NCI-H69 (cell line): ENCODE measurements at places on chromosomes 2 and 18.

GRCh38 chr2:189249901-189250300, 70.3 kb upstream of the COL5A2 start:
- no peak for DNase-seq

DNA sequence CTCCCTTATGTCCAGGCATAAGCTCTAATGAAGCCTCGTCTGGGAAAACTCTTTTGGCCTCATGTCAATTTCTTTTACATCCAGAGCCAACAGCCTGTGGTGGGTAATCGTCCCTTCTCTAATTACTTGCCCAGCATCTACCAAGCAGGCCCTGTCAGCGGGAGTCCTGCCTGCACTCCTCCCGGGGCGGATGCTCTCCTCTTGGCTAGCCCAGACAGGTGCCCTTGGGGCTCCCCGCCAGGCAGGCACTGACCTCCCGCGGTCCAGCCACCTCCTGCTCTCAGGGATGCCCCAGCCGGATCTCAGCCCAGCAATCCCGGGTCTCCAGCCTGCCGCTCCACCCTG, 74.2 kb downstream of the NCAPH start:
- DNase-seq, result peak; percentile 92

DNA sequence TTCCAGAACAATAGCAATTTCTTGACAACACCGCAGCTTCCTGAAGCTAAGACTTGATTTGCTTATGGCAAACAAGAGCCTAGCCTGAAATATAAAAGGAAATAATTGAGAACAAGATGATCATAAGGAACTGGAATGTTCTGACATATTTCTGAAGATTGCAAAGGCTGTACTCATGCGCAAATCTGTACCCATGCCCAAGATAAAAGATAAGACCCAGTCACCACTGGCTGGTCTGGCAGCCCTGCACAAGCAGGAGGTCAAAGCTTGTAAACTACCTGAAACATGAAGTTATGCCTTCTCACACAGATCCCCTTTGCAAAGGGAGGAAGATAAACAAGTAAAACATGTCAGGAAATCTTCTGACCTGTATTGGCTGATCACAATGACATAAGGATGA, 160.8 kb upstream of the GYPC start:
- no peak for DNase-seq

DNA sequence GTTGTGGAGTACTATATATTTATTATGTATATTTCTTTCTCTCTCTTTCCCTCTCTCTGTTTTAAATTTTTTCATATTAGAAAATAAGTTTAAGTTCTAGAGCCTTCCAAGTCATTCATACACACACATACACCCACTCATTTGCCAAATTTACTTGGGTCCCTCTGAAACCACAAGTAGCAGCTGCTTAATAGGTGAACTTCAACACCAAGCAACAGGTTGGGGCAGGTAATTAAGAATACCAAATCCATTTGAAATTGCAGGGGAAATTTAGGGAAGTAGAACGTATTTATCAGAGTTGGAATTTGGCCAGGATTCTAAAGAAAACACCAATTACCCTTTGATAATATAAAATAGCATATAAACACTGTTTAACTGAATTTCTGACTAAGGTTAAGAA, 75.0 kb upstream of the RBBP8 start:
- DNase-seq, result peak; percentile 26

- peak; percentile 1 for DNase-seq
These were observed 9.9 kb upstream of the AOX1 start for GRCh38 chr2:200575957-200576356.

- DNase-seq, result no peak
These were observed 44.5 kb downstream of the TNS1 start for GRCh38 chr2:217958206-217958883.

- DNase-seq, result no peak
These were observed 42.8 kb upstream of the TTR start for GRCh38 chr18:31548853-31549252.

DNA sequence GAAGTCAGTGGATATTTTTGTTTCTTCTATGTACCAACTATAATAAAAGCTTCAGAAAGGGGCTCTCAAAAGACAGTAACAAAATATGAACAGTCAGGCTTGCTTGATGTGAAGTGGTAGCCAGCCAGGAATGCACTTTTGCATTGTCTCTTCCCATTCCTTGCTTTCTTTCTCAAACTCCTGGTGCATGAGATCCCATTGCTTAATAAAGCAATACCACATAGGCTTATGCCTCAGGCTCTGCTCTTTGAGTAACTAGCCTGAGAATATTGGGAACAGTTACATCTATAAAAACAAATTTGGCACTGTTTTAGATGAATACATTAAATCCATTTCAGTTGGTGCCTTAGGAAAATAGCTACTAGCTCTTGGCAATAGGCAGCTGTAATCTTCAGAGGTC, 62.6 kb upstream of the ST6GAL2 start:
- DNase-seq, result no peak

DNA sequence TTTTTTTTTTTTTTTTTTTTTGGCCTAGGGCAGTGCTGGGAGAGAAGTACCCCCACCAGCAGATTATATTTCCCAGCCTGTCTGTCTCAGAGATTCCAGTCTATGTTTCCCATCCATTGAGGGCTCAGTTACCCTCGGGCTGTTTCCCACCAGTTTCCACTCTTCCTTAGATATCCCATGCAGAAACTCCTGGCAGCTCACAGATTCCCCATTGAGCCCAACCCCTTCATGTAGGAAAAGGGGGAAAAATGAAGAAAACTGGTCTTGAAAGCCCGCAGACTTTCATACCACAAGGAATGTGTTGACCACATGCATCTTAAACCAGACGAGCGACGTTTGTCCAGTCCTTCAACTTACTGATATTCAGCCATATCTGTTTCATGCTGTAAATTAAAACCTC, 15.2 kb downstream of the ASXL3 start:
- DNase-seq, result peak; percentile 60

- no peak for DNase-seq
These were observed 34.5 kb downstream of the SLC4A3 start for GRCh38 chr2:219661955-219662395.

DNA sequence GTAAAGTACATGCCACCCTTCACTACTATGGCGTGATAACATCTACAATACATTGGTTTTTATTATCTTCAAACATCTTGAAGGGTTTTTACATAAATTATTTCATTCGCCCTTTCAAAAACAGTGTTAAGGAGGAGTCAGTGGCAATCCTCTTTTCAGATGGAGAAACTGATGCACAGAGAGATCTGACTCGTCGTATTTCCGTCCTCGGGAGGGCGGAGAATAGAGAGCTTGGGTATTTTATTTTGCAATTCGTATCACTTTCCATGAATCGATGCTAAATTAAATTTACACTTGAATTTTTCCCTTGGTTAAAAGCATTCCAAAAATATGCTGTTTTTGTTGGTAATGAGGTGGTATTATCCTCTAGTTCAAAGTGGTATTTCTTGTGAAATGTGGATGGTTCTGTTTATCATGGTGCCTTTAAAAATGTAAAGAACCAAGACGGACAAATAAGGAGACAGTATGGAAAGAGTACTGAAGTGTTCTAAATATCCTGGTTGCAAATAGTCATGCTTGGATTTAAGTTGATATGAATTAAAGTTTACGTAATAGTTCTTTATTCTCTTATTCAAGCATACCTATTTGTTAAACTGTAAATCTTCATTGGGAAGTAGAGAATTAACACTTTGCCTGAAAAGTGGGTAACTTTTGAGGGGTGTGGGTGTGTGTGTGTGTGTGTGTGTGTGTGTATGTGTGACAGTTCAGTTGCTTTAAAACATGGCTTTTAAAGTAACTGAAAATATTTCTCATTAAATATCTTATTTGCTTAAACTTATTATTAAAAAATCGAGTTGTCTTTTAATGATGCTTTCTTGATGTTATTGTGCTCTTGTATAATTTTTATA, 5.6 kb downstream of the PHLPP1 start:
- peak; percentile 60 for DNase-seq

DNA sequence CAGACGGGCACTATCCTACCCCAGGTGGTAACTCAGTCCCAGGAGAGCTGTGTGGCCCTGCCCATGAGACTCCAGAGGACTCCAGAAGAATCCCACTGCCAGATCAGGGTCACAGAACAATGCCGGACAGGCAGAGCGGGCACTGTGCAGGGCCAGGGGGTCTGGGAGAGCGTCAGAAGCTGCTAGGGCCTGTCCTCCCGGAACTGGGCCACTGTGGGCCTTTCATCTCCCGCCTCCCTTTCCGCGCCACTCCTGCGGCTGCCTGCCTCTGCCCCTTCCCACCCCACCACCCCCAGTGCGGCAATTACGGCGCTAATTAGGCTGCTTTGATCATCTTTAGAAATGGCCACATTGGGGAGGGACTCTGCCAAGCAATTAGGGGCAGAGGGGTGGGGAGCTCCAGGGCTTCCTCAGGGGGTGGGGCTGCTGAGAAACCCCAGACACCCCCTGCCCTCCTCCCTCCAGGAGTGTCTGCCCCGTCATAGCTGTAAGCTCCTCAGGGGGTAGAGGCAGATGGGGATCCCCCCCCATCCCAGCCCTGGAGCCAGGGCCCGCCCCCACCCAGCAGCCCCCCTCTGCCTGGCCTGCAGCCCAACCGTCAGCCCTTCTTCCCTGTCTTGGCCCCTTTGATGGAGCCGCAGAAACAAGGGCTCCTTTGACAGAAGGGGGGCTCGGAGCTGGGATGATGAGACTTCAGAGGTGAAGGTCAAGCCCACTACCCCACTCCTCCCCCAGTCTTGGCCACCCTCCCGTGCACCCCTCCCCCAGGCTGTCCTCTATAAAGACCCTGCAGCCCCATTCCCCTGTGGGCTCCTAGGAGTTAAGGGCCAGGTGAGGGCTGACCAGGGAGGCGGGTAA, at the start of gene PRSS56:
Gene PRSS56 (plus strand): TSS at position 808 of the 858 bp plus-strand sequence. CDS start 211 bp downstream, outside the sequence.
- peak; percentile 85 for DNase-seq

DNA sequence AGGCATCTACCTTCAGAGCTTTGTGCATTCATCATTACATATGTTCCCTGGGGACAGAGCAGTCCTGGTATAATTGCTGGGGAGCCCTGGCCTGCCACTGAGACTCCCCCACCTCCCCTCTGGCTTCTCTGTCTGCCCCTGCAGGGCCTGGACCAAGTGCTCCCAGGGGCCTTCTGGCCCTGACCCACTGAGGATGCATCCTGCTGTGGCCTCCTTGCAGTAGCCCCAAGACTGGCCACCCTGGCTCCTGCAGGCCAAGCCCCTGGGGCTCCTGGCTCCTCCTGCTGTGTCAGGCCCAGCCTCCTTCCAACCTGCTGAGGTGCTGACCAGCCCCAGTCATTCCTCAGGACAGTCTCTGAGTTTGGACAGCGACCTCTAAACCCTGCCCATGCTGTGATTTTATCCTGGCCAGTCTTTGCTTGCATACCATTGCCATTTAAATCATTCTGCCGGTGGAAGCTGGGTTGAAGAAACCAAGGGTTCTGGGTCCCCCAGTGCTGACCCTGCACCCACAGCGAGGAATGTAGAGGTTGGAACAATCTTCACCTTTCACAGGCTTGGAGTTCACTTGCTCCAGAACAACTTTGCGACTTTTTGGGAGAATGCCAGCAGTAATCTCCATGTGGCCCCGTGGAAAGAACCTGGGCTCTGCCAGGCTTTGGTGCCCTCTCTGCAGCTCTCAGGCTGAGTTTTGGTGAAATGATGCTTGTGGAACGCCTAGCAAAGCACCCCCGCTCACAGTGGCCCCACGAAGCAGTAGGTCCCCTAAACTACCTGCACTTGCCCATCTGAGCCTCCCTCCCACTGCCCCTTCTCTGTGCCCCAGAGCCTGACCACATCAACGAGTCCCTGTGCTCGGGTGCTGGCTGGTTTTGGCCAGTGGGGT, 167.3 kb upstream of the GLI2 start:
- DNase-seq, result peak; percentile 46

- no peak for DNase-seq
These were observed 160.2 kb downstream of the TAF4B start for GRCh38 chr18:26386441-26386840.

DNA sequence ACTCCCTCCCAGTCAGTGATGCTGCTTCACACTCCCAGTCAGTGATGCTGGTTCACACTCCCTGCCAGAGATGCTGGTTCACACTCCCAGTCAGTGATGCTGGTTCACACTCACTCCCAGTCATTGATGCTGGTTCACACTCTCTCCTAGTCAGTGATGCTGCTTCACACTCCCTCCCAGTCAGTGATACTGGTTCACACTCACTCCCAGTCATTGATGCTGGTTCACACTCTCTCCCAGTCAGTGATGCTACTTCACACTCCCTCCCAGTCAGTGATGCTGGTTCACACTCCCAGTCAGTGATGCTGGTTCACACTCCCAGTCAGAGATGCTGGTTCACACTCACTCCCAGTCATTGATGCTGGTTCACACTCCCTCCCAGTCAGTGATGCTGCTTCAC, 34.3 kb upstream of the KCNG2 start:
- no peak for DNase-seq

DNA sequence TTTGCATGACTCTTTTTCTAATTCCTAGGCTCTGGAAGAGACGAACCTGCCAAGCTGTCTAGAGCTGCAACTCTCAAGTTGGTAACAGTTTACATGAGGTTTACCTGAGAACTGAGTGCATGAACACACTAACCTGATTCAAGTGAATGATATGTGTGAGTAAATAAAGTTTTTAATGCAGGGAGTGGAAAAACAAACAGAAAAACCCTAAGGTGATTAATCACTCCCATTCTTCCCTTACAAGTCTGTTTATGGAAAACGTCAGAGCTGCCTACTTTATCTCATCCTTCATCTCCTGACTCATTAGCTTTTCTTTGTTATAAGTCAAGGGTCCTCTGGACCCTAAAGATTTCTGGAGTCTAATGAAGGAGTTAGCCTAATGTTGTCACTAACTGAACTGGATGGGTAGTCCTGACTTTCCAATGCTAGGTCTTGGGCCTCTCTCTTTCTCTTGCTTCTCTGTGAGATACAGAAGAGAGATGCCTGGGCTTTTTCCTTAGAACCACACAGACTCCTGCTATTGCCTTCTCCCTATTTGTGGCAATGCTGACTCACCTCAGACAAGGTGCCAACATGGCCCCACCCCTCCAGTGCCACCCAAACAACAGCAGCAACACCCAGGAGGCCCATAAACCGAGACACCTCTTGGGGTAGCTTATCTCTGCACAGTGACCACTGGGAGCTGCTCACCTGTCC, 952.4 kb downstream of the EPHA4 start:
- DNase-seq, result peak; percentile 59

DNA sequence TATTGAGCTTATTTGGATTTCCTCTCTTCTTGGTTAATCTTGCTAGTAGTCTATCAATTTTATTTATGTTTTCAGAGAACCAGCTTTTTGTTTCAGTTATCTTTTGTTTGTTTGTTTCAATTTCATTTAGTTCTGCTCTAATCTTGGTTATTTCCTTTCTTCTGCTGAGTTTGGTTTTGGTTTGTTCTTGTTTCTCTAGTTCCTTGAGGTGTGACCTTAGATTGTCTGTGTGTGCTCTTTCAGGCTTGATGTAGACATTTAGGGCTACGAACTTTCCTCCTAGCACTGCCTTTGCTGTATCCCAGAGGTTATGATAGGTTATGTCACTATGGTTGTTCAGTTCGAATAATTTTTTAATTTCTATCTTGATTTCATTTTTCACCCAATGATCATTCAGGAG, 141.6 kb downstream of the ZNF236 start:
- DNase-seq, result no peak

GRCh38 chr2:193199322-193199721, 1004.6 kb upstream of the TMEFF2 start:
- DNase-seq, result no peak

- no peak for DNase-seq
These were observed 814.2 kb upstream of the SLC39A10 start for GRCh38 chr2:194842871-194843270.

- DNase-seq, result no peak
These were observed 190.7 kb downstream of the CDCA7 start for GRCh38 chr2:173545364-173545763.

GRCh38 chr2:290090-290722, 2.3 kb upstream of the ALKAL2 start:
- DNase-seq, result no peak
